Activated naive CD4-positive, alpha-beta T cell treated with anti-CD3 and anti-CD28 coated beads, Interleukin-2, amount 50 U/mL, for 72 hours (primary cell): ENCODE measurements at places on chromosomes 6 and 20. TPM values are rescaled to one million over a fixed set of nuclear protein-coding genes. Genes with fewer than 3 reads are reported as not detected.

PGC gene
- total RNA-seq: not detected

DNA sequence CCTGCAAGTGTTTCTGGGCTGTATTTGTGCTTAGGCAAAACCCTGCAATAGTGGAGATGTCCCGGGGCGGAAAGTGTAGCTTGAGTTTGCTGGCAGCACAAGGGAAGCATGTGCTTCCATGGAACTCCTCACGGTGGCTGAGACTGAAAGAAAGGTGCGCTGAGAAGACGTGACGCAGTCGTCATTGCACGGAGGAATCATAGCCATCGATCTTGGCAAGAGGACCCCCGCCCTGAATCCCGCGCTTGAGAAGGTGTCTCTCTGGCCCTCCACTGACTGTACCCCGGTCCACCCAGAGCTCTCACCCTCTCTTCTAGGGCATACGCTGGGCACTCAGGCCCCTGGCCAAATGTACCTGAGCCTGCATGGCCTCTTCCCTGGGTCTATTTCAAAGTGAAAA lies 1081.8 kb upstream of the DEFB115 start:
- DNase-seq: no peak

- DNase-seq: no peak
Observed at GRCh38 chr20:44962483-44962882, 2.3 kb upstream of the TOMM34 start.

- no peak for DNase-seq
Observed at GRCh38 chr6:68502946-68503345, 132.1 kb upstream of the ADGRB3 start.

- no peak for DNase-seq
Observed at GRCh38 chr6:166595061-166595780, 8.7 kb upstream of the RAMACL start.
